Smooth muscle cell of trachea (primary cell): ENCODE measurements at places on chromosomes 5 and 9. TPM values are rescaled to one million over a fixed set of nuclear protein-coding genes. Genes with fewer than 3 reads are reported as not detected.

Gene ADAMTS13
- 2.2 and 6.0 TPM in 2 replicates for total RNA-seq

Gene UNC13B
- 42.5 and 43.8 TPM in 2 replicates for total RNA-seq

Gene IFNE
- 5.1 and 11.2 TPM in 2 replicates for total RNA-seq

Gene COL27A1
- 3.6 and 8.6 TPM in 2 replicates for total RNA-seq

Gene TAL2
- 0.29 TPM in 1 of 2 replicates, not detected in the other for total RNA-seq
